SHP77 treated with DMSO at 0.1 percent for 48 hours (cell line): ENCODE measurements at places on chromosomes 1 and 21.

DNA sequence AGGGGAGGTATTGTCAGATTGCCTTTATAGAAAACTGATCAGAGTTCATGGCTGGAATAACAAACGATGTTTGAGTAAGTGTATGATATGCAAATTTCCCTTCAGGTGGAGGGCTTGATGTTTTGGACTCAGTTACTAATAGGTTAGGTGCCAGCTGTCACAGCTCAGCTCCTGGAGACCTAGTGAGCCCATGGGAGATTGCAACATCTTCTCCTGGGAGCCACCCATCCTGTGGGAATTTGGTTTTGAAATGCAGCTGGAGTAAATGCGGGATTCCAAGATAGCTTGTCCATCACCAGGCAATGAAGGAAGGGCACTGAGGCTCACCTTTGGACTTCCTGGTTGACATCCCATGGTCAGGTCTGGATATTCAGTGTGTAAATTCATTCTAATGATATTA lies 211.4 kb upstream of the NRIP1 start:
- DNase-seq = no peak

GRCh38 chr1:94727846-94728715 lies 92.1 kb upstream of the SLC44A3 start:
- DNase-seq = no peak

- no peak for DNase-seq
Measured at GRCh38 chr1:109786531-109787021, 22.9 kb upstream of the EPS8L3 start.

GRCh38 chr1:114340892-114341291 lies 170.1 kb downstream of the TRIM33 start:
- DNase-seq = no peak

GRCh38 chr1:28526886-28527285 lies 21.0 kb downstream of the RCC1 start:
- DNase-seq = no peak
